ENCODE measurements at places on chromosomes 5 and 9.

DNA sequence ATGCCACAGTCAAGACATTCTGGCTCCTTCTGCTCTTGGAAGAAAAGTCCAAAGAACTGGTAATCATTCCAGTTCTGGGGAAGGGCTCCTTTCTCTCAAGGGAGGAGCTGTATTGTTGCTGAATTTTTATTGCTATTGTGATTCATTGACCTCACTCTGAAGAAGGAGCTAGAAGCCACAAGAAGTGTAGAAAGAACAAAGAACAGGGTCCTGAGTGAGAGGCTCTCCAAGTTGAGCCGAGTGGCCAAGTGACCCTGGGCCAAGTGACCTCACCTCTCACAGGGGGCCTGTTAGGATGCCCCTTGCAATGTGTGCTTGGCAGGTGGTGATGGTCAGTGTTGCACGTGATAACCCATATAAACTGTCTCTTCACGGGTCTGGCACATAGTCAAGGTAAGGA, 173.3 kb downstream of the FGF18 start:
- no peak for DNase-seq

- no peak for DNase-seq
These were observed 107.4 kb downstream of the TMEM174 start for GRCh38 chr5:73280386-73280785.

DNA sequence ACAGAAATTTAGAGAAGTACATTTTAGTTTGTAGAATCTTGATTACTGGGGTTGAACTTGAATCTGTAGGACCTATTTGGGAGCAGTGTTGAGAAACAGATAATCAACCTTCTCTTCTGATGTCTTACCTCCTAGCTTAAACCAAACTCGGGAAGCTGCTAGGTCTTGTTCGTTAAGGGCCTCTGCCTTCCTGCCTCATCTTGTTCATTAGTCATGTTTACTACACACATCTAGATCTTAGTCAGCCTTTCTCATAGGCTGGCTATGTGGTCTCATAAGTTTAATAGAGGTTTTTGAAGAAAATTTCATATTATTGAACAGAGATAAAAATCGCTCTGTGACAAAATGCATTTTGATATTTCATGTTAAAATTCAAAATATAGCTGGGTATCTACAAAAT, 331.0 kb upstream of the EDIL3 start:
- DNase-seq: no peak

- DNase-seq: no peak
These were observed 34.8 kb upstream of the RXRA start for GRCh38 chr9:134291452-134291881.

DNA sequence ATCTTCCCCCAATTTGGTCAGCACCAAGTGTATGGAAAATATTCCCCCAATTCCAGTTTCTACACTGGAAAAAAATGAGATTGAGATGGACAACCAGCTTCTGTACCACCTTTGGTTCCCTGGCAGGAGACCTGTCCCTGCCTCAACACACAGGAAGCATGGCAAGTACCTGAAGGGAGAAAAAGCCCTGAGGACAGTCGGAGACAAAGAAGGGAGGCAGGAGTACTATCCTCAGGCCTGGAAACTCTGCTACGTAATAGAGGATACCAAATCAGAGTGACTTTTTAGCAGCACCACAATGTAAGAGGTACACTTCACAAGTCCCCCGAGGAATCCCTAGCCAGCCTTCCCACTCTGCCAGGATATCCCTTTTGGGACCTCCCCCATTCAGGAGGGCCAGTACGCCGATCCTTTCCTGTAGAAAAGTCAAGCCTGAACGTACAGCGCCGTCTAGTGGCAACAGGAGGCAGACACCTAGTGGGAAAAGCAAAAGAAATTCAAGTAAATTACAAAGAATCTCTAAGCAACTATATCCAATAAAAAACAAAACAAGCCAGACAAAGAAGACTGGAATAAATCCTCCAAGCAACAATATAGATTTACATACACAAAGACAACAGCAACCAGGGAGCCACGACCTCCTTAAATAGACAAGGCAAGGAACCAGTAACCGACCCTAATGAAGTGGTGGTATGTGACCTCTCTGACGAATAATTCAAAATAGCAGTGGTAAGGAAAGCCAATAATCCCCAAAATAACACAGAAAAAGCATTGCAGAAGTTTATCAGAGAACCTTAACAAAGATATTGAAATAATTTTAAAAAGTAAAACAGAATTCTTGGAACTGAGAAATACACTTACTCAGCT, 63.3 kb upstream of the SLCO6A1 start:
- DNase-seq: no peak

DNA sequence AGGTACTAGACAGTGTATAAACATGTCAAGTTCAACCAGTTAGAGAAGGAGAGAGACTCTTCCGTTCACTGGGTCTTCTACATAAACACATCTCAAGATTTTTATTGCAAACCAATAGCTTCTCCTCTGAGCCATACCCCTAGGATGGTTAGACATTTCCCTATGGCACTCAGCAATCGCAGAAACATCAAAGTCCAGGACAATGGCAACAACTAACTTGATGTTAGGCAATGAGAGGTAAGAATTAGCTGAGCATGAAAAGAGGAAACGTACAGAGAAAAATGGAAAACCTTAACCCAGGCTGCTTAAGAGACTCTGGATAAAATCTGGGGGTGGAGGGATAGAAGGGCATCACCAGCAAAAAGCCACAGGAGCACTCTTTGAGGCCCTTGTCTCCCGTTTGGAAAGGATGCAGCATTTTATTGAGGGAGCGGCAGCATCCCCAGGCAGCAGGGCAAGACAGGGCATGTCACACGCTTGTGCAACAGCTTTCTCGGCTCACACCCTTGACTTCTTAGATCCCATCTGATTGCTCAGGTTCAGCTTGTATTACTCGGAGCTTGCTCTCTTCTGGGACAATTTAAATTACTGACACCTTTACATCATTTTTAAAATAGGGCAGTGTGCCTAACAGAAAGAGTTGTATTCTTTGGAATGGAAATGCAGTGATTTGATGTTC, 8.6 kb upstream of the PSAT1 start:
- DNase-seq: no peak

DNA sequence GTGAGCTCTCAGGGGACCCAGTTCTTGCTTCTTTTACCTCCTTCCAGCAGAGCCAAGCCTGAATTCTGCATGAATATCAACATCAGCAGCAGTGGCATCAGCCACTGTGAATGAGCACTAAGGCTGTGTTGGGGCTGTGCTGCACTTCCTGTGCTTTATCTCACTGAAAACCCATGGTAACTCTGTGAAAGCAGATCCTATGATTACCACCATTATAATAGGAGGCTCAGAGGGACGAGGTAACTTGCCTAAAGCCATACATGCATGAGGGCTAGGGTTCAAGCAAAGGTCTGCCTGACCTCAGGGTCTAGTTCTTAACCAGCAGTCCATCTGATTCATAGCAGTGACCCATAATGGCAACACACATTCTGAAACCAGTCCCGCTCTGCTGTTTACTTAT, 60.5 kb upstream of the RAPGEF1 start:
- DNase-seq: no peak

DNA sequence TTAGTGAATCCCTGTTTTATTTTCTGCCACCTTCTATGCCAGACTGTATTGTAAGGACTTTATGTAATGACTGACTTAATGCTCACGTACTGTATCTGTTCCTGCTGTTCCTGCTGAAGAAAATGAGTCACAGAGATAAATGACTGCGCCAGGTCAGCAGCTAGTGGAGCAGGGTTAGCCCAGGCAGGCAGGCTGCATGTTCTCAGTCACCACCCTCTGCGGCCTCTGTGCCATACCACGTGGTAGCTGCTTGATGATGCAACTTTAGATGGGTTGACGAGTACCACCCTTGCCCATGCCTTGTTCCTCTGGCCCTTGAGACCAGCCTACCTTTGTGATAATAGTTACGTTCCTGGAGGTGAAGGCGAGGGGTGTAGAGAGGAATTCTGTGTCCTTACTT, 161.9 kb downstream of the TRIO start:
- DNase-seq: no peak

DNA sequence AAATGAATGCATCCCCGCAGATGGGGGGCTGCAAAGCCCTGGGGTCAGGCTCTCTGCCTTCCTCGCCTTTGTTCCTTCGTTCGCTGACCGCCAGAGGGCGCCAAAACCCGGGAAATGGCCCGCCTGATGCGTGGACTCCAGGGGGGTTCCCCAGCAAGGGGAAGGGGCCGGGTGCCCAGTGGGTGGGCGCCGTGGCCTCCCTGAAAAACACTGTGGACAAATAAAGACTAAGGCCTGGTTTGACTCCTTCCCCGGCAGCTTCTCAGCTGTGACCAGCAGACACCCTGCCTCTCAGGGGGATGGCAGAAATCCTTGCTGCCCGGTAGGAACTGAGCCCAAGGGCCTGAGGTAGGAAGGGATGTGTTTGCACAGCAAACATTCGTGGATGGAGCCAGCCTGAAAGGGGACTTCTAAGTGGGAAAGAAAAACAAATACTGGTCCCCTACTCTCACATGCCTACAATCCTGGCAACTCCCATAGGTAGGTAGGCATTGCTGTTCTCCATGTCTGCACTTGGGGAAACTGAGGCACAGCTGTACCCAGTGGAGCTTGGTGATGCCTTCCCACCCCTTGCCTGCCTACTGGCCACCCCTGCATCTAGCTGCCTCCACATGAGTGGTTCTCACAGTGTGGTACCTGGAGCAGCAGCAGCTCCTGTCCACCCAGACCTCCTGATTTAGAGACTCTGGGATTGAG, 57.7 kb downstream of the DUSP1 start:
- DNase-seq: peak; percentile 85

- DNase-seq: no peak
These were observed 78.6 kb downstream of the SERINC5 start for GRCh38 chr5:80177236-80177635.

- no peak for DNase-seq
These were observed 10.7 kb upstream of the STK32A start for GRCh38 chr5:147223948-147224791.

- DNase-seq: no peak
These were observed 7.1 kb upstream of the DMXL1 start for GRCh38 chr5:119063579-119064379.

DNA sequence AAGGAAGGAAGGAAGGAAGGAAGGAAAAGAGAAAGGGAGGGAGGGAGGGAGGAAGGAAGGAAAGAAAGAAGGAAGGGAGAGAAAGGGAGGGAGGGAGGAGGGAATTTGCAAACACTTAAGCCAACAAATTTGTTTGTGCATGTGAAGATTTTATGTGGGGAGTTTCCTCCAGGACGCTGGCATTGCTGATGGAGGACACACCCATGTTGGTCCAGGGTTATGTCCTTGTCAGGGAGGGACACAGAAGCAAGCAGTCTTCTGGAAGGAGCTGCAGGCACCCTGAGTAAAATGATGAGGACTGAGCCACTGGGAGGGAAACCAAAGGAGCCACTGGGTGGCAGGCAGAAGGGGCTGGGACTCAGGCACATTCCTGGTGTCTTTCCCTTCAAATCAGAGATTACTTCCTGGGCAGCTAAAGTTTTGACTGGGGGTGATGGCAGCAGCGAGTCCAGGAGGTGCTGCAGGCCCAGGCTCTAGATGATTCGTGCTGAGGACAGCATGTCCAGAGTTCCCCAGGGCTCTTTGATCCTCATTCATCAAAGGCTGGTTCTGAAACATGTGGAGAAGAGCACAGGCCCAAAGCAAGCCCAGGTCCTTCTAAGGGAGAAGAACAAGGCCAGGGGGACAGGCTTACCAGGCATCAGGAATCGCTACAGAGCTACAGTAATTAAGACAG, 109.2 kb downstream of the PAX5 start:
- peak; percentile 2 for DNase-seq

GRCh38 chr9:99478469-99479027, 256.5 kb downstream of the SEC61B start:
- no peak for DNase-seq

GRCh38 chr5:140795259-140795641, 598 bp downstream of the PCDHA2 start:
- no peak for DNase-seq

DNA sequence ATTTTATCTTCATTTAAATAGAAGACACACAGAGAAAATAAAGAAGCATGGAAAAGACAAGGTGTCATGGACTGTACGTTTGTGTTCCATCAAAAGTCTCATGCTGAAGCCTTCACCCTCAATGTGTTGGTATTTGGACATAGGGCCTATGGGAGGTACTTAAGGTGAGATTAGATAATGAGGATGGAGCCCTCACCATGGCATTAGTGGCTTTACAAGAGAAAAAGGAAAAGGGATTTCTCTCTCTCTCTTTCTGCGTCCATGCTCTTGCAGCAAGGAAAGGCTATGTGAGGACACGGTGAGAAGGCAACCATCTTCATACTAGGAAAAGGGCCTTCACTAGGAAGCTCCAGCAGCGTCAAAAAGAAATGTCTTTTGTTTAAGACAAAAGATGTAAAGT, 797.0 kb upstream of the CDH10 start:
- DNase-seq: no peak

- DNase-seq: peak; percentile 80
These were observed 219.2 kb downstream of the AGTPBP1 start for GRCh38 chr9:85522459-85523092.

- DNase-seq: no peak
These were observed 101.2 kb downstream of the MSX2 start for GRCh38 chr5:174825587-174825986.

GRCh38 chr5:54518146-54518817, 723 bp downstream of the SNX18 start:
- peak; percentile 69 for DNase-seq

DNA sequence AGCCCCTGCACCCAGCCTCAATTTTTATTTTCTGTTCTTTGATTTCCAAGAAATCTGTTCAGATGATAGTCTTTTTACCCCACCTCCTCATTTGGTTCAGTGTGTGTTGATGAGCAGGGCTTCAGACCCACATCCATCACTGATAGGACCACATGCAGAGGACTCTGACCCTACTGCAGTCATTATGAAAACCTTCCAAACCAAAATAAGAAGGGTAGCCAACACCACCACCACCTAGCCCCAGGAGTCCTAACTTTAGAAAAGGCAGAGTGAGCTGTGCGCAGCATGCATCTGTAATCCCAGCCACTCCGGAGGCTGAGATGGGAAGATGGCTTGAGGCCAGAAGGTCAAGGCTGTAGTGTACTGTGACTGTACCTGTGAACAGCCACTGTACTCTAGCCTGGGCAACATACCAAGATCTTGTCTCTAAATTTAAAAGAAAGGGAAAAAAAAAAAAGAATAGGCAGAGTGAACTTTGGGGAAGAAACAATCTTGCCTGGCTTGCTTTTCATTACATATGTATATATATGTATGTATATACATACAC, 13.0 kb downstream of the CDKN2AIPNL start:
- no peak for DNase-seq

- DNase-seq: no peak
These were observed 182.6 kb downstream of the BNC2 start for GRCh38 chr9:16687678-16688369.
